ENCODE measurements at places on chromosomes 16 and 17.

- DNase-seq: no peak
Measured at GRCh38 chr16:82580298-82580890, 46.4 kb upstream of the CDH13 start.

- no peak for DNase-seq
Measured at GRCh38 chr17:3916825-3917224, 560 bp upstream of the P2RX1 start.

GRCh38 chr17:21679256-21680146, 12.8 kb upstream of the KCNJ18 start:
- peak; percentile 12 for DNase-seq

DNA sequence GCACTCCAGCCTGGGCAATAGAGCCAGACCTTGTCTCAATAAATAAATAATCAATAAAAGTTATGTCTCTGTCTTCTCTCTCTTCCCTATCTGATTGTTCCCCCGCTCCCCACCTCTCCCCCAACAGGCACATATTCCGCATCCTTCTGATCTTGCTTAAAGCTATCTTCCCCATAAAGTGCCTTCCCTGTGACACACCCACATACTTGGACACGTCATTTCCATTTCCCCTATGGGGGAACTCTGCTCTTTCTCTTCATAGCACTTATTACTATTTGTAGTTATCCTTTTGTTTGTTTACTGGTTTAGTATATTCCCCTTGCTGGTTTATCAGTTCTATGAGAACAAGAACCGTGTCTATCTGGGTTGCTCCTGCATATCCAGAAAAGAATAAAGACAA, 14.9 kb downstream of the MYO1D start:
- DNase-seq: no peak

DNA sequence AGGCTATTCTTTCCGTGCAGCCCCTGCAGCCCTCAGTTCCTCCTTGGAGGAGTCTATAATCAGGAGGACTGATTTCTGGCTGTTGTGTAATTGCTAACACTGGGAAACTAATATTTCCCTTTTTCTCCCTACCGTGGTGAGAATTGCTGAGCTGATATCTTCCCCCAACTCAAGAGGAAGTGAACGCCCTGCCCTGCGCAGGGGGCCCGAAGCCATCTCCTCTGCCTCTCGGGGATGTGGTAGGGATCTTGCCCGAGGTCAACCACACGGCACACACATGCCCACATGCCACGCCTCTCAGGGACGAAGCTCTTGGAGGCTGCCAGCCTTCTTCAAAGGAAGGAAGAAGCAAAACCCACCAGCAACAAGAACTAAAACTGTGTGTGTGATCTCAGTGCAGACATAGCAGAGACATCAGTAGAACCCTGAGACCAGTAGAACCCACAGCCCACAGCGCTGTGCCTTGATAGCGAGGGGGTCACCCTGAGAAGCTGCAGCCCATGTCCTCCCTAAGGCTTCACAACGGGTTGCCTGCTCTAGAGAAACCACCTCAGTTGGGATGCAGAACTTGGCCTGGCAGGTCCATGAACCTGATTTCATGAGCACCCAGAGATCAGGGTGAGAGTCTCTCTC, 8.9 kb upstream of the ULK2 start:
- peak; percentile 71 for DNase-seq
